ENCODE measurements at places on chromosomes 2 and 18.

DNA sequence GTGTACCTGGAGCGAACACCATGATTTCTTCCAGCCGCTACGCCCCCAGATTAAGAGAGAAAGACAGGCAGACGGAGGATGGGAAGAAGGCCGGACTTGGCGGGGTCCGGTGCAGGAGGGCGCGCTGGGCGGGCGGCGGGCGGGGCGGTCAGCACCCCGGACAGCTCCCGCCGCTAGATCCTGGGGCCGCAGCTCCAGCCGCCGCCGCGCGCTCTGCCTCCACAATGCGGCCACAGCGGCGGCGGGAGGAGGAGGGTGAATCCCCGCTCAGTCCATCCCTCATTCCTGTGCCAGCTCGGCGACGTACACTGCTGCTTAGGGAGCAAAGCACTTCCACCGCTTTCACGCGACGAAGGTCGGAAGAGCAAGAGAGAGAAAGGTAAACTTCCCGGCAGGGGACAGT lies at the start of gene AKAIN1:
Gene AKAIN1, minus strand, starts transcription at position 226 of the 403 bp plus-strand sequence. Its CDS starts 204 bp downstream, at position 22.
- H3K4me3 ChIP-seq: no peak within 1 kb of the TSS
- H3K27me3 ChIP-seq: peaks cover 16% of the 10 kb centered on the region
- H3K4me1 ChIP-seq: no peaks in the 10 kb centered on the region
- H3K27ac ChIP-seq: no peak within 1 kb of the TSS

GRCh38 chr2:86398500-86399474 lies 42.4 kb upstream of the KDM3A start:
- no peaks in the 10 kb centered on the region for H3K36me3 ChIP-seq
- H3K4me1 ChIP-seq: no peaks in the 10 kb centered on the region
- no peak overlapping the region for H3K27ac ChIP-seq
- H3K27me3 ChIP-seq: no peaks in the 10 kb centered on the region

DNA sequence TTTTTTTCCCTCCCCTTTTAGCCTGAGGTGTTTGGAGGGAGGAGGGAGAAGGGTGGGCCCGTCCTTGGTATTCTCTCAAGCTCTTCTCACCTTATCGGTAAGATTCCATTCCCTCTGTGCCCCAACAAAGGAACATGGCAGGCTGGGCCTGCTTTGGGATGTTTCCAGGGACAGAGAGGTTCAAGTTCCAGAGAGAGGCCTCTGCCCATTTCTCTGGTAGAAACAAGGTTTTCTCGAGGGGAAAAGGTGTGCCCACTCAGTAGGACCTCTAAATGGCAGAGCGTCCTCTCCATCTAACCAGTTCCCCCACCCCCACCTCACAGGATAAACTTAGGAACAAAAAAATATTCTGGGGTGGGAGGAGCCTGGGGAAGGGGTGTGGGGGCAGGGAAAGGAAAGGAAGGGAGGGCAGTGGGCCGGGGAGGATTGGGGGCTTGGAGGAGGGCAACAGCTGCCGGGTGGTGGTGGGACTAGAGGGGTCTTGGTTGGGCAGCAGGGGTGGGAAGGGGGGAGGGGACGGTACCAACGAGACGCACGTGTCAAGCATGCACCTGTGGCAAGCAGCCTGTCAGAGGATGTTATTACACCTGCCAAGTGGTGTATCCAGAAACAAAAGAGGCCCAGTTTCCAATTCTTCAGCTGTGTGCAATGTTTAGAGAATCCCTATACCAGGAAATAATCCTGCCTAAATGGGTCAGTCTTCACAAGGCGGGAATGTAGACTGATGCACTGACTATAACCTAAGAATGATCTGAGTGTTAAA lies 2.1 kb downstream of the PCBP1 start:
- peak overlapping the region; percentile 100 for H3K27ac ChIP-seq
- peak overlapping the region; percentile 78 for H3K4me3 ChIP-seq
- H3K36me3 ChIP-seq: peaks cover 5% of the 10 kb centered on the region

DNA sequence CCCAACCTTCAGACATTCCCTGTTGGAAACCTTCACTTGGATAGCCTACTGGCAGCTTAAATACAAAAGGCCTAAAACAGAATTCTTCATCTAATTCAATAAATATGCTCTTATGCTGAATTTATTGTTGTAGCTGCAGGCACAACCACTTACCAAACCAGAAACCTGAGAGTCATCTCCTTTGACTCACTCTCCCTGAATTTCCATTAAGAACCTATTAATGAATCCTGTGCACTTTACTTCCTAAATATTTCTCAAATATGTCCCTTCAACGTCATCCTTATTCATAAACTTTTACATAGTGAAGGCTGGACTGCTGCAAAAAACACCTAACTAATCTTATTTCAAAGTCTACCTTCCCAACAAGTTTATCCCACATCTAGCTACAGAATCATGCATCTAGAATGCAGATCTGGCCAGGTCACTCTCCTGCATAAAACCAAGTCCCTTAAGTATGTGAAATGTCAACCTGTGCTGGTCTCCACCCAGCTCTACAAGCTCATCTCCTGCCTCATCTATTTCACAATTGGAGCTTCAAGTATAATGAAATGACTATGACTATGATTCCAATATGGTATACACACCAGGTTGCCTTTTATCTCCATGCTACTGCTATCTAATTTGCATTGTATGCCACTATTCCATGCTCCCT lies 354.2 kb downstream of the ZEB2 start:
- no peak overlapping the region for H3K27ac ChIP-seq
- no peaks in the 10 kb centered on the region for H3K36me3 ChIP-seq
- H3K27me3 ChIP-seq: no peaks in the 10 kb centered on the region

DNA sequence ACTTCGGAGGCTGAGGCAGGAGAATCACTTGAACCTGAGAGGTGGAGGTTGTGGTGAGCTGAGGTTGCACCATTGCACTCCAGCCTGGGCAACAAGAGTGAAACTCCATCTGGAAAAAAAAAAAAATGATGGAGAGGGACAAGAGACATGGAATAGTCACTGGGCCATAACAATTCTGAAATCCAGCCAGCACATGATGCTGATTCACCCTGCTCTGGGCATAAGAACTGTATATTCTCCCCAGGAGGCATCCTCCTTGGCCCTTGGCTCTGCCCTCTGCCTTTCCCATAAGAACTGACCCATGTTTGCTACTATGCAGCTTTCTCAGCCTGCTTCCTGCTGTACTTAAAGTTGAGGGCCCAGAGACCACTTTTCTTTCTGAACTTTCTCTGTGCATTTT lies 297.7 kb downstream of the GBX2 start:
- H3K36me3 ChIP-seq: no peaks in the 10 kb centered on the region
- H3K4me3 ChIP-seq: no peak overlapping the region
- H3K27ac ChIP-seq: no peak overlapping the region
- no peak for DNase-seq
- H3K27me3 ChIP-seq: peaks cover 2% of the 10 kb centered on the region

DNA sequence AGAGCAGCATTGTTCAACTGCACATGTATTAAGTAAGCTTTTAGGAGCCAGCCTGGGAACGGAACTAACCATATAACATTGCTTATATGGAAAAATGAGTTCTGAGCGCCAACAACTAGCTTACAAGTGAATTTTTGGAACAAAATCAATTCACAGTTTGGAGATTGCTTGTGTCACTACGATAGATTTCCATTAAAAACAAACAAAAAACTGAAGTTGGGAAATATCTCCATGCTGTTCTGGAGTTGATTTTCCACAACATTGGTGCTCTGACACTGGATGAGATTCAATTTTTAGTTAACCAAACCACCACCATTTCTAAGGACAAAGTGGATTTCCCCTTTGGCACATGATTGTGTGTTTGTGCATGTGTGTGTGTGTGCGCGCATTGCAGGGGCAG lies 56.9 kb upstream of the ZNF397 start:
- DNase-seq: no peak
- no peak overlapping the region for H3K27ac ChIP-seq
- H3K4me3 ChIP-seq: no peak overlapping the region

GRCh38 chr18:15005313-15006130 lies 257.6 kb downstream of the ANKRD30B start:
- no peaks in the 10 kb centered on the region for H3K4me1 ChIP-seq
- H3K27ac ChIP-seq: no peak overlapping the region
- H3K4me3 ChIP-seq: no peak overlapping the region
- H3K36me3 ChIP-seq: no peaks in the 10 kb centered on the region

GRCh38 chr2:85935746-85936208 lies 47.0 kb upstream of the ST3GAL5 start:
- H3K36me3 ChIP-seq: no peaks in the 10 kb centered on the region
- no peak overlapping the region for H3K27ac ChIP-seq
- H3K4me1 ChIP-seq: no peaks in the 10 kb centered on the region
- H3K4me3 ChIP-seq: no peak overlapping the region
- H3K27me3 ChIP-seq: no peaks in the 10 kb centered on the region

GRCh38 chr2:30095402-30095801 lies 51.4 kb upstream of the YPEL5 start:
- H3K27ac ChIP-seq: no peak overlapping the region
- H3K27me3 ChIP-seq: peaks cover 4% of the 10 kb centered on the region
- H3K36me3 ChIP-seq: no peaks in the 10 kb centered on the region
- H3K4me1 ChIP-seq: no peaks in the 10 kb centered on the region
- DNase-seq: no peak

DNA sequence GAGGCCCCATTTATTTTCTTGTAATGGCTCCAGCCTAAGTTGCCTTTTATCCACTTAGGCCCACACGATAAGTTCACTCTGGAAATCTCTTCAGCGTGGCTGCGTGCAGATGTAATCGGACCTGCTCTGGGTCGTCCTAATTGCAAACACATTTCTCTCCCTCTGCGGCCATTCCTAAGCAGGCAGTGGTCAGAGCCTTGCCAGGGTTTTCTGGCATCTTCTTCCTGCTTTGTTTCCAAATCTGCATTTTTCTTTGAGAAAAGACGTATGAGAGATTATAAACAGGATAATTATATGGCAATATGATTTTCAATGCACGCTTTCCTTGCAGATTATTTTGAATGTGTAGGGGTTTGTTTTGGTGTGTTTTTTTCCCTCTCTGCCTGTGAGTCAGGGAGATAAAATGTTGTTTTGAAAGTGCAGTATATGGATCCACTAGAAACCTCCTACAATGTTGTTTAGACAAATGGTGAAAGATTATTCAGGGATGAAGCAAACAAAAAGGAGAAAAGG lies 239.4 kb upstream of the TANK start:
- no peak overlapping the region for H3K27ac ChIP-seq
- H3K27me3 ChIP-seq: no peaks in the 10 kb centered on the region
- no peak overlapping the region for H3K4me3 ChIP-seq
- no peaks in the 10 kb centered on the region for H3K4me1 ChIP-seq

DNA sequence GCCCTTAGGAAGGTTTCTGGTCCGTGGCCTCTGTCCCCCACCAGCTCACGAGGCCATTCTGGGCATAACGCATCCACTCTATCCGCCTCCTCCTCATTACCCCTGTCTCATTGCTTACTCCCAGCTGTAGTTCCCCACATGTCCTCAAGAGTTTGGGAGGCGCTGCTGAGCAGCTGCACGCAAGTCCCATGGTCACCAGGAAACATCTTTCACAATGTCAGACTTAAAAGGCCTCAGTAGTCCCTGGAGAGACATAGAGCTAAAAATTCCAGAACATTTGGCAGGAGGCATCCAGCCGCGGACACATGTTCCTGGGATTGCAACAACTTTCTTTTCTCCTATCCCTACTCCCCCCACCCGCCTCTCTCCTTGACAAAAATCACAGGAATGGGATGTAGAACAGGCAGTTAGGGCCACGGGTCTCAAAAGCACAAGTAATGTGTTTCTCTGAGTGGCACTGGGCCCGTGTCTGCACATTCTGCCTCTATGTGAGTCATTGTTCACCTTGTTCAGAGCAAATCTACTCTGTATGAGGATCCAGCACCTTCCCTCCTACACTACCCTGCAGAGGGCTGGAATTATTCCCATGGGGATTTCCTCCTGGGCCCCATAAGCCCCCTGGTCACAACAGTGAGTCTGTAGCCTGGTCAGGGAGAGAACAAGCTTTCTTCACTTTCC lies 8.1 kb downstream of the LBH start:
- H3K36me3 ChIP-seq: peaks cover 16% of the 10 kb centered on the region
- H3K4me1 ChIP-seq: peaks cover 77% of the 10 kb centered on the region
- no peaks in the 10 kb centered on the region for H3K27me3 ChIP-seq
- H3K27ac ChIP-seq: peak overlapping the region; percentile 51

DNA sequence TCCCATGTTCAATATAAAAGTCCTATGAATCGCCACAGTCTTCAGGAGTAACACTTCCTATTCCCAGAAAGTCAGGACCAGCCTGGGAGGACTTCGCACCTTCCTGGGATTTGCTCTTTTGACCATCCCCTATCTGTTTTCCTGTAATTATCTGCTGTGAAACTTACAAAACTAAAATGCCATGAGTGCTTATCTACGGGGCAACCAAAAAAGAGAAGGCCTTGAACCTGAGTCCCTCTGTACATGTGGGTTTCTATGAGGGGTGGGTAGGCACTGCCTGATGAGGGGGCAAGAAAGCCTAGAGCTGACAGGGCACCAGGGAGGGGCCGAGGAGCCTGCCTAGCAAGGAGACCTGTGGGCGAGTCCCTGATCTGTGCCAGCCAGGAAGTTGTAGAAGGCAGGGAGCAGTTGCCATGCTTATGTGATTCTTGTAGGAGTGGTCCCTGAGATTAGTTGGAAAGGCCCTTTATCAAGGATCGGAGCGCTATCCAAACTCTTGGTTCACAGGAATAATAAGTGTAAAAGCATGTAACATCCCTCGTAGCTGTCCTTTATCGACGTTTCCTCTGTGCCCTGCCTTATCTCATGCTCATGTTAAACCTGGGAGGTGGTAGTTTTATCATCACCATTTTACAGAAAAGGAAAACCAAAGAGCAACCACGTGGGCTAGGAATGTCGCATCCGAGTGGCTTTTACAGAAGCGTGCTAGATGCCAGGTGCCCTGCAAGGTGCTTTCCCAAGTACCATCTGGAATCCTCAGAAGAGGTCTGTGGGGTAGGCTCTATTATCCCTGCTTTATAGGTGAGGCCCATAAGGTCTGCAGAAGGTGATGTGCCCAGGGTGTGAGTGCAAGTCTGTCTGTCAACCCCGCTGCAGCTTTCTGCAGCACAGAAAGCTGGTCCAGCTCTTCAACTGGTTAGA lies 111.8 kb downstream of the B3GNT2 start:
- no peaks in the 10 kb centered on the region for H3K36me3 ChIP-seq
- no peak overlapping the region for H3K27ac ChIP-seq
- peaks cover 53% of the 10 kb centered on the region for H3K4me1 ChIP-seq
- no peak overlapping the region for H3K4me3 ChIP-seq

GRCh38 chr2:160783474-160783873 lies 289.9 kb upstream of the RBMS1 start:
- no peaks in the 10 kb centered on the region for H3K4me1 ChIP-seq

- H3K27me3 ChIP-seq: no peaks in the 10 kb centered on the region
- no peak overlapping the region for H3K4me3 ChIP-seq
- H3K36me3 ChIP-seq: no peaks in the 10 kb centered on the region
- no peak for DNase-seq
- no peak overlapping the region for H3K27ac ChIP-seq
These were observed 1186.9 kb downstream of the DSC3 start for GRCh38 chr18:29855637-29856036.

DNA sequence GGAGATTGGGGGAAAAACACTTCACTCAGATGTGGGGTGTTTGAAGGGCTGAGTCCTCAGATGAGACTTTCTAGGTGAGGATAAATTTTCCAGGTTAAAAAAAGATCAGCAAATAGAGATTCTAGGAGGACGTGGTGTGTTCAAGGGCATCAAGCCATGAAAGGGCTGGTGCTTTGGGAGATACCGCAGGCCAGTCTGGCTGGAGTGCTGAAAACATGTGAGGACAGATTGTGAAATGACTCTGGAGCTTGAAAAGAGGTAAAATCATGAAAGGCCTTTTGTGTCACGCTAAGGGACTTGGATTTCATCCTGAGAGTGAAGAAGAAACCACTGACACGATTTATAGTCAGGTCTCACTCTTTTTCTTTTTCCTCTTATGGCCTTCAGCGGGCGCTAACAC lies 320.5 kb downstream of the DPP10 start:
- no peak for DNase-seq
- no peaks in the 10 kb centered on the region for H3K36me3 ChIP-seq
- no peak overlapping the region for H3K4me3 ChIP-seq
- no peaks in the 10 kb centered on the region for H3K4me1 ChIP-seq

GRCh38 chr2:84548303-84548702 lies 32.0 kb downstream of the DNAH6 start:
- no peaks in the 10 kb centered on the region for H3K4me1 ChIP-seq
- no peak overlapping the region for H3K4me3 ChIP-seq
- H3K36me3 ChIP-seq: no peaks in the 10 kb centered on the region
- H3K27me3 ChIP-seq: no peaks in the 10 kb centered on the region

Data from effector memory CD4-positive, alpha-beta T cell (primary cell).